ENCODE measurements at places on chromosomes 11 and 22.
A peak's percentile ranks its signal among the peaks of the same experiment; 100 is the strongest.

- no peak for DNase-seq
Observed at GRCh38 chr11:9016916-9017642, 13.3 kb upstream of the NRIP3 start.

GRCh38 chr11:131234221-131234620, 136.2 kb upstream of the NTM start:
- no peak for DNase-seq

DNA sequence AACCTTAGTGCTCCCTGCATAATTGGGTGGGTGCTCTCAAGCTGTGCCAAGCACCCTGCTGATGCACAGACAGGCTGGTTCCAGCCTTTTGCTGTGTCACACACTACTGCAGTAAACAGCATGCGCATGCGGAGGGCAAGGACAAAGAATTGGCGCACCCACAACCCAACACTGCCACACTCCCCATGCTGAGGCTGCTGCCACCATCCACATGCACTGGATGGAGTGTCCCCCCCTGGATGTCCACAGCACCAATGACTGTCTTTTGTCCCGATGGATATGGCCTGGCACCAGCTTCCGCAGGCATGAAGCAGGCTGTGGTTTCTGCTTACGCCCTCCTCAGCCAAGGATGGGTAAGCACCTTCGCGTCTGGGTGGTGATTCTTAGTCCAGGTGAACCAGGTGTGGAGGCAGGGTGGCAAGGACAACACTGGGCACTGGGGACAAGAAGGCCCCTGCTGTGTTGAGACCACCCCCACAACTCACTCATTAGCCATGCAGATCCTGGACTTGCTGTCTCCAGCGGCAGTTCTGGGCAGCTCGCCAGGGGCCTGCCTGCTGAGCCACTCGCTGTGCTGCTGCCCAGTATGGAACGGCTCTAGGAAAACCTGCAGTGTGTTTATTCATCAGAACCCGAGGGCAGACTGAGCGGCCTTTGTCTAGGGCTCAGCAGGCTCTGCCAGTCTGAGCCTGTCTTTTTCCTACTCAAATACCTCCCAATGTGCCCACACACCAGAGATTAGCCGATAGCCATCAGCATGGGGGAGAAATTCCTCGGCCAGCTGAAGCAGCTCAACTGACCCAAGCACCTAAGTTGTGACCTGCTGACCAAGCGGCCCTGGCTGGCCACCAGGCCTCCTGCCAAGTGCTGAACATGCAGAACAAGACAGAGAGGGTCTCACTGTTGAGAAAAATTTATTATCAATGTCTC, 8.2 kb upstream of the NAP1L4 start:
- DNase-seq, result peak; percentile 23

GRCh38 chr22:18078329-18079041, 695 bp downstream of the PEX26 start:
- DNase-seq, result no peak

DNA sequence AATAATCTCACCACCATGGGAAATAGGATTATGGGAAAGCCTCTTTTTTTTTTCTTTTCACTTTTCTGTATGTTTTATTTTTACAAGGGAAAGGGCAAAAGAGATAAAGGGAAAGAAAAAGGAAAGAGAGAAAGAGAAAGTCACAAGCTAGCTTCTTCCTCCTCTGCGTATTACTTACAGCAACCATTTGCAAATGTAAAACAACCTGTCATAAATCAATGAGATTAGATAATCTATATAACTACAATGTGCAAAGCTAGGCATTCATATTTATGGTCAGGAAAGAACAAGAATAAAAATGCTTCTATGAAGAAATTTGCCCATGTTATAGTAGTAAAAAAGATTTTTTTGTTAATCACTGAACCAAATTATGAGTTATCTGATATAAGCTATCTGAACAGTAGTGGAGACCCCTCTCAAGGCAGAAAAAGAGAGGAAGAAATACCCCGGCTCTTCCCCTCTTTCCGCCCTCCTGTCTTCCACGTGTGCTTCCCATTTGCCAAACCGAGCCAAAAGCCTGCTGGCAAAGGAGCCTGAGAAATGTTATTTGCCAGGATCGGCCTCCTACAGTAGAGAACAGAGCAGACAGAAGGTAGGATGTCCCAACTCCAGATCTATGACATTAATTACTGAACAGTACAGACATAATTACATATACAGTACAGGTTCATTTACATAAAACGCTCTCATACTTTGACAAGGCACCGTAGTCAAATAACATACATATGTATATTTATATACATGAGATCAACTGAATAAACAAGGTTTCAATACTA, 50.2 kb downstream of the ARHGAP32 start:
- no peak for DNase-seq

DNA sequence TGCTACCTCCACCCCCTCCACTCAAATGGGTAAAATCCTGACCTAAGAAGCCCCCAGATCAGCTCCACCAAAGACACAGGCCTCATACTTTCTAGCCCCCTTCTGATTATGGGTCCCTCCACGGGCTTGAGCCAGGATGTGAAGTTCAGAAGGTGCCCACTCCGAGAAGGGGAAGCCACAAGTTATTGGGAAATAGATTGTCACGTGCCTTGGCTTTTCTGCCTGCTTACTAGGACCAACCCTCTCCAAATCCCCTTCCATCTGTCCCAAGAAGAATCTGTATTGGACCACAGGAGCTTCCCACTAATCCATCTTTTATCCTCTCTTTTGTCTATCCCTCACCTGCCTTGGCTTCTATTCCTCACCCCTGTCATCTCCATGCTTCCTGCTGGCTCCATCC, 3.0 kb upstream of the NRGN start:
- no peak for DNase-seq

- no peak for DNase-seq
Observed at GRCh38 chr11:61828629-61829407, 718 bp downstream of the FADS2 start.

DNA sequence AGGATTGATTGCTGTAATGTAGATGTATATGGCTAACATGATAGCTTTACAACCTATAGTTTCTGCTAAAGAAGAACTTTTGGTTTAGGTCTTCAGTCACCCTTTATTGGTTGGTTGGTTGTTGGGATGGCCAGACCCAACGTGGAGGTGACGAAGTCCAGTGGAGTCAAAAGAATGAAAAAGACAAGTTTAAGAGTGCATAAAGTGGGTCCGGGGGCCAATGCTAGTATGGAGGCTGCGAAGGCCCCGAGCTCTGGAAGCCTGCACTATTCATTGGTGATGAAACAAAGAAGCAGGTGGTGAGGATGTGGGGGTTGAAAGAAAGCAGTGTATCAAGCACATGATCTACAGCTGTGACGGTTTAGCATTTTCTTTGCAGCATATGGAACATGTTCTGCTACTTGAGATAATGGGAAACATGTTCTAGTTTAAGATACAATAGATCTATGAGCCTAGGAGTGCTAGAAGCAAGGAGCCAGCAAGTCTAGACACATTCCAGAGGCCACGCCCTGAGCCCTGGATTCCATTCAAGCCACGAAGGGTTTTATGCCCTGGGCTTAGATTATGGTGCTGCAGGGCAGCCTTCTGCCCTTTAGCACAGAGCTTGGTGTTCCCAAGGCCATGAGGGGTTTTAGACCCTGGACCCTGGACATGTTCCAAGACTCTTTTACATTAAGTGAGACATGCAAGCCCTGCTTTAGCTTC, 6.3 kb downstream of the TCP11L1 start:
- DNase-seq, result no peak

- DNase-seq, result no peak
Observed at GRCh38 chr22:30572840-30573593, 1.4 kb downstream of the GAL3ST1 start.

GRCh38 chr11:125090816-125091215, 20.6 kb downstream of the TMEM218 start:
- no peak for DNase-seq

- DNase-seq, result no peak
Observed at GRCh38 chr11:102683277-102683676, 22.3 kb downstream of the MMP27 start.

Measured in fibroblast of gingiva (primary cell).